ENCODE measurements at places on chromosomes 3 and 15.

DNA sequence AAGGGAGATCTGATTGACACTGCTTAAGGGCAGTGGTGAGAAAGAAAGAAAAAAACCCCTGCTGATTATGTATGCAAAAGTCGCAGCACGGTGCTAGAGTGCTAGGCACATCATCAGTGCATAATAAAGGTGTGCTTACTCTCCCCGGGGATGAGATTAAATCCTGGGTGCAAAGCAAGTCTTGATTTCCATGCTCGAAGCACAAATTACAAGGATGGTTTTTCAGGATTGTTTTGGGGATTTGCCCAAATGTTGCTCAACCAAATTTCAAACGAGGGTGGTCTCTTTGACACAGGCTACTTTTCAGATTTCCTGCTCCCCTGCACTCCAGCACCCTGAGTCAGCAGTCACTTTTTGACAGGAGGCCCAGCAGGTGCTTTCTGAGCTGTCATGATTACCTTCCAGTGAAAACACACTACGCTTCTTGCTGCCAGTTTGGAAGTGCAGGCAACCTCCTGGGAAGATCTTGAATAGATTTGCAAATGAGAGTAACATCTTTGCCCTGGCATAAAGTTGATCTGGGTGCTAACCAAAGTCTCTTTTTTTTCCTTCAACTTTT is 167.5 kb upstream of the TRIM42 start:
- DNase-seq, result no peak

GRCh38 chr15:76342058-76342381 is 5.4 kb downstream of the ISL2 start:
- DNase-seq, result no peak

DNA sequence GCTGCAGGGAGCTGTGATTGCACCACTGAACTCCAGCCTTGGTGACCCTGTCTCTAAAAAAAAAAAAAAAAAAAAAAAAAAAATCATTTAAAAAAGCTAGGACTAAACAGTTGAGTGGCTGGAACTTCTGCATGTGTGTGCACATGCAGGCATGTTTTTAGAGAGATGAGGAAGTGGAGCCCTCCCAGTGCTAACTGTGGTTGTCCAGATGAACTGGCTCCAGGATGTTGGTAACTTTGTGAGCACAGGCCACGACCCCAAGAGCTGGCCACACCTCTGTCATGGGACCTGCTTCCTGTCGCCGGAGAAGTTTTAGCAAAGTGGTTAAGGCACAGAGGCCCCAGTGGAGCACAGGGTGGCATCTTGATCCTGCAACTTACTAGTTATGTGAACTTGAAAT is 27.0 kb downstream of the CHCHD6 start:
- no peak for DNase-seq

DNA sequence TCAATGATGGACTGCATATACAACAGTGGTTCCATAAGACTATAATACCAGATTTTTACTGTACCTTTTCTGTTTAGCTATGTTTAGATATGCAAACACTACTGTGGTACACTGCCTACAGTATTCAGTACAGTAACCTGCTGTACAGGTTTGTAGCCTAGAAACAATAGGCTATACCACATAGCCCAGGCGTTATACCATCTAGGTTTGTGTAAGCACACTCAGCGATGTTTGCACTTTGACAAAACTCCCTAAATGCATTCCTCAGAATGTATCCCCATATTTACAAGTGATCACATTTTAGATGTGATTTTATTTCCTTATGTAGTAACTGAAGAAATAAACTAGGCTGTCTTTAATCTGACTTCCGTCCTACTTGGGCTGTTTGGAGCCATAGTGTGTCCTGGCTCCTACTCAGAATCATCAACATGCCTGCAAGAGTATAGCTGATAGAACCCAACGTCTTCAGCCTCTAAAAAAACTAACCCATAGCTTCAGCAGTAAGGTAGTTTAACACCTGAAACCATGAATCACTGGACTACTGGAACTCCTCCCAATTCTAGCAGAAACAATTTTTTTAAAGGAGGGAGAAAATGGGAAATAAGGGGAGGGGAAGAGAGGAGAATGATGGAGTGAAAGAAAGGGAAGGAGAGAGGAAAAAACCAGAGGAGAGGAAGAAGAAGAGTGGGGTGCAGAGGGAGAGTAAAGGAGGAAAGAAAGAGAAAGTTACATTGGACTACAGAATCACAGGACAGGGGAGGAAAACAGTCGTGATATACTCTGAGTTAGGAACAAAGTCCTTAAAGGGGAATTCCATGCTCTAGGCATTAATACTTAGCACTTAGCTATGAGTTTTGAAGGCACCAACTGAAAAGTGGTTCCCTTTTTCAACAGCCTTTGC is 67.7 kb upstream of the PLXND1 start:
- DNase-seq, result no peak

GRCh38 chr15:63968700-63969099 is 77.6 kb downstream of the DAPK2 start:
- no peak for DNase-seq

DNA sequence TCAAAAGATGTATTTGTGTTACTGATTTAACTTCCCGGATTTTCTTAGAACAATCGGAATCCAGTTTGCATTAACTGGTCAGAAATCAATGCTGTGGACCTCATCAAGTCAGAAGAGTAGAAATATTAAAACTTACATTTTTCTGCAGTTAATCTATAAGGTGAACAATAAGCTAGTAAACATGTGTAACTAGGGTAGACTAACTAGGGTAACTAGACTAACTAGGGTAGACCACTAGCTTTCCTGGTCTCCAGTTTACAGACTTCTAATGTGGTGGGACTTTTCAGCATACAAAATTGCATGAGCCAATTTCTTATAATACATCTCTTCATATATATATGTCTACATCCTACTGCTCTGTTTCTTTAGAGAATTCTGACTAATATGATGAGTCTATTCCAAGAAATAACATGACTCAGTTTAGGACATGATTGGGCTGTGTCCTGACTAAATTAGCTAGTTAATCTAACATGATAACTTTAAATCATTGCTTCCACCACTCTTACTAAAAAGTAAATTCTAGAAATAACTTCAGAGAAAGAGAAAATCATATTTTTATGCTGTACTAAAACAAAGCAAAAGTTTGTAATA is 5.3 kb downstream of the PLSCR2 start:
- no peak for DNase-seq

- DNase-seq, result no peak
These were observed 25.8 kb upstream of the MFGE8 start for GRCh38 chr15:88938802-88939485.
